Caki2 (cell line): ENCODE measurements at places on chromosomes 16 and 17.

- DNase-seq, result no peak
Observed at GRCh38 chr16:64858076-64858475, 263.8 kb downstream of the CDH11 start.

DNA sequence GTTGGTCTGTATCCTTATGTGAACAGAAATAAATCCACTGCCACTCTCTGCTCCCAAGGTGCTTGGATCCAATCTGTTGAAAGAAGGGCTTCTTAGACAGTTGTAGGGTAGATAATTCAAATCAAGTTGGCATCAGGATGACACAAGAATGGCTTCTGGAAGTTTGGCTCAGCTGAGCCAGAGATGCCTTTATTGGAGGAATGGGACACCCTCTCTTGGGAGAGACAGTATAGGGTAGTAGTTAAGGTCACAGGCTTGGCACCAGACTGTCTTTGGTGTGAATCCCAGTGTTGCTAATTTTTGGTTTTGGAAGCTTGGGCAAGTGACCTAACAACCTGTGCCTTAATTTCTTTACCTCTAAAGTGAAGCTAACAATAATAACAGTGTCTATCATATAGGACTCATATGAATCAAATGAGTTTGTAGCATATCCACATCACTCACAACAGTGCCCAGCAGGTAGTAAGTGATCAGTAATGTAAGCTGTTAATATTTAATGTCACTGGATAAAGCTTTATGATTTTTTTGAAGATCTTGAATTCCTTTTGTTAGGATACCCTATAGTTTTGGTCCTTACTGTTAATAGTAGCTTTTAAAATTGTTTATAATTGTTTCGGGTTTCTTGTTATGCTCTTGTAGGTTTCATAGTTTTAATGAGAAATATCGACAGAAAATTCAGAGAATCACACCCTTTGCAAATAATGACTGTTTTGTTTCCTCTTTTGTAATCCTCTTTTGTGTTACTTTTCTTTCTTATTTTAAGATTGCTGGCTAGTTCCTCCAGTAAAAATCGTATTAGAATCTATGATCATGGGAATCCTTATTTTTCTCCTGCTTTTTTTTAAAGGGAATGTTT, 19.1 kb downstream of the ZNRF1 start:
- DNase-seq, result no peak

DNA sequence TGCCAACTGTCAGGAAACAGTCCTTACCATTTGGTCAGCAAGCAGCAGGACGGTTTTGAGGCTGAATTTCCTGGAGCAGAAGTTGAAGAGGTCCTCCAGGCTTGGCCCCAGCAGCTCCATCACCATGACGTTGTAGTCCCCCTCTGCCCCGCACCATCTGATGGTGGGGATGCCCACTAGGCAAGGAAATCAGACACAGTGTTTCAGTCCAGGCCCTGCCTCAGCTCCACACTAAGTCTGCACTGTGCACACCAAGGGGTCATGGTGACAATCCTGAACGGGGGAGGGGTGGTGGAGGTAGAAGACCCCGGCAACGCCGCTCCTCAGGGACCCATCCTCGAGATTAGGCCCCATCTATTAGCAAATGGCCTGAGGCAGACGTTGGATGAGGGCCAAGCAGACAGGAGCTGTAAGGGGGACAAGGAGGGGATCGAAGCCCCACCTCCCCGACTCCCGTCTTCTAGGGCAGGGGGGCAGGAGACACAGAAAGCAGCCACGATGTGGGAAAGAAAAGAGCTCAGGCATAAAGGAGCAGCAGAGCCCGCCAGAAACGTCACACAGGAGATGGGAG, 18.0 kb downstream of the CSNK1D start:
- no peak for DNase-seq

DNA sequence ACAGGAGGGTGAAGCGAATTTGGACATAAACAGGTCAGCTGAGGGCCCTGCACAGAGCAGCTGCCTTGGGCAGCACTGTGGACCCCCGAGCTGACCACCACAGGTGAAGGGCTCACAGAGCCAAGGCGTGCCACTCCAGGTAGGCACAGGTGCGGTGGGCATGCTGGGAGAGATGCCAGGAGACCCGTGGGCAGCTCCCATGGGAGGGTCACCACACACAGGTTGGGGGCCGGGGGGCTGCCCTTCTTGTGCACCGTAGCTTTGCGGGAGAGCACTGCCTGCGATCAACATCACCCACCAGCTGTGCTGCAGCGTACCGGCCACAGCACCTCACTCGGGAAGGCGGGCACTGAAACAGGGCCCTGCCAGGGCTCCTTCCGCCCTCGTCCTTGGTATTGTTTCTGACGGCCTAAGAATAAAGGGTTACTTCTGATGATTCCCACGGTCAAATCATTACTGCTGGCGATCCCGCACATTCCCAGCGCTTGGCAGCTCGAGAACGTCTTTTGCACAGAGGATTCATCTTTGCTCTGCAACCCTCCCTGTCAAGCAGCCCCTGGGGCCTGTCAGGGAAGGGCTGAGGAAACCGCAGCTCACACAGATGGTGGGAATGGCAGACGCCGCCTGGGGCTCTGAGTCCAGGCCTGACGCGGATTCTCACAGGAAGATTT, 181.7 kb downstream of the BANP start:
- DNase-seq, result no peak

DNA sequence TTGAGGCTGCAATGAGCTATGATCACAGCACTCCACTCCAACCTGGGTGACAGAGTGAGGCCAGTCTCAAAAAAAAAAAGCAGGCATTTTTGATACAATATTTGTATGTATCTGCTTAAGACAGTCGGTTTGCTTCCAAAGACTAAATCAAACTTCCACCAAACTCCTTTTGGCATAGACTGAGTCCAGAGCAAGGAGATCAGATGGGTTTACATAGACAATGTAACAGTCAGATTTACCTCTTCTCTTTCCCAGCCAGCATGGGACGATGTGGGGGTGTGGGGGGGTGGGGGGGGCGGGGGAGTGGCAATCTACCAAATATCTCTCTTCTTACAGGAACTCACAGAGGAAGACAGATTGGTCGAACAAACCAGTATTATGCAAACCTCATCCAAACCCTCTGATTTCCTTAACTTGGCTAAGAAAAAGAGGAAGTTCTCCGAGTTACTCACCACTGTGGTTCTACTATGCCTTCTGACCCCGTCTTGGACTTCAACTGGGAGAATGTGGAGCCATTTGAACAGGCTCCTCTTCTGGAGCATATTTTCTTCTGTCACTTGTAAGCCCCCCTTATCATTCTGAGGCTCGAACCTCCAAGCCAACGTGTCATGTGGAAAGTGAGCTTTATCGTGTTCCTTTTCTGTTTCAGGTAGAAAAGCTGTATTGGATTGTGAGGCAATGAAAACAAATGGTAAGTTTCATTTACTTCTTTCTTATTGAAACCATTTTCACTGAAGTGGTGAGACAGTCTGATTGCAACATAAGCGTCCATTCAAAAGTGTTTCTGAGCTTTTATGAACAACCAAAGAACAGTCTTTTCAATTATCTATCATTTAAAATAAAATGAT, at the start of gene MILR1:
TSS of gene MILR1 (plus strand) at position 451 of the 848 bp plus-strand sequence. CDS start at position 505, 54 bp downstream.
- no peak for DNase-seq

- DNase-seq, result no peak
Observed at GRCh38 chr17:9971991-9972390, 66.9 kb upstream of the RCVRN start.

GRCh38 chr16:63223851-63224250, 1187.6 kb upstream of the CDH8 start:
- no peak for DNase-seq

- DNase-seq, result peak; percentile 51
Observed at GRCh38 chr17:45702666-45703266, 81.4 kb upstream of the CRHR1 start.

DNA sequence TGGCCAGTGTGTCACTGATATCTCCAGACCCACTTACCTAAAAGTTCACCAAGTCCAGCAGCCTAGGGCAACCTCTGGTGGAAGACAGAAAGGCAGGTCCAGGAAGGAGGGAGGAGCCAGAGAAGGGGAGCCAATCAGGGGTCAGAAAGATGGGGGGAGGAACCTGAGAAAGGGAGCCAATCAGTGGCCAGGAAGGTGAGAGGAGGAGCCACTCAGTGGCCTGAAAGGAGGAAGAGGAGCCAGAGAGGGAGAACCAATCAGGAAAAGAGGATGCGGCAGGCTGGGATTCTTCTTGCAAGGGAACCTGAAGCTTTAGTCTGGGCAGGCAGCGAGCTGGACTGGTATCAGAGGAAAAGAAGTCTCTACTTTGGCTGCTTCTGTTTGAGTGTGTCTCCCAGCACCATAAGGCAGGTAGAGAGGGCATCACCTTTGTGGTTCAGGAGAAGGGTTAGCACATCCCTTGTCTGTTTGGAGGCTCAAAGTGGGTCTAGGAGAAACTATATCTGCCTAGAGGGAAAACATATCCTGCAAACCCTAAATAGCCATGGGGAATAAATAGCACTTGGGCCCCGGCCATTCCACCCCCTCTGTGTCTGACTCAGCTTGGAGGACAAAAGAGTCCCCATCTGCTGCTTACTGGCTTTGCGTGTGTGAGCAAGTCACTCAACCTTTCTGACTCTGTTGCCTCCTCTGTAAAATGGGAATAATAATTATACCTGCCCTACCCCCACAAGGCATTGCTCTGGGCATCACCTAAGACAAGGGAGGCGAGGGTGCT, 43.4 kb upstream of the CRHR1 start:
- peak; percentile 96 for DNase-seq

- DNase-seq, result no peak
Observed at GRCh38 chr16:50318796-50319578, 49.8 kb downstream of the BRD7 start.

GRCh38 chr17:6043405-6043804, 26.8 kb upstream of the WSCD1 start:
- DNase-seq, result no peak

DNA sequence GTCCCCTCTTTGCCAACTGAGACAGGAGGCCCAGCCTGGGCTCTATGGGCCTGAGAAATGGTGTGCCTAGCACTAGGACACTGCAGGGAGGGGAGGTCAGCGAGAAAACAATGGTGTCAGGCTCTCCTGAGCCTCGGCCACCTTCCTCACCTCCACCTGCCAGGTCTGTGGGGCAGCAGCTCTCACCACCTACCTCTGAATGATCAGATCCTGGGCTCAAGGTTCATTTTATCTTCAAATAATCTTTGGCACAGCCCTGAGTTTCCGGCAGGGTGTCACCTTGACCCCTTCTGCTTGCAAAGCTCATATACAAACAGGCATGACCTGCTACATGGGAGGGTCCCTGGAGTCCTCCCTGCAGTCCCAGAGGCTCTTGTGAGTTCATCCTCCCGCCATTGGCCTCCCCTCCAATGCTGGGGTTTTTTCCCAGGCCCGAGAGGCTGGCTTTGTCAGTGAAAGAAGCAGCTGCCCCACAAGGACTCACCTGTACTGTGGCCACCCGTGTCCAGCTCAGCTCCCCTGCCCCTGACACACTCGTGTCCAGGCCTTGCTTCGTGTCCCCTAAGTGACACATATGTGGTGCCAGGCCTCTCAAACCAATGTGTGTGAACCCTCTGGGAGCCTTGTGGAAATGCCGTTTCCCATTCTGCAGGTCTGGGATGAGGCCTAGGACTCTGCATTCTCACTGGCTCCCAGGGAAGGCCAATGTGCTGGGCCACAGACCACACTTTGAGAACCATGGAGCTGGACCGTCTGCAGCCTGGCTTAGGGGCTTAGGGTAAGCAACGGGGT, 176.8 kb upstream of the CIBAR2 start:
- no peak for DNase-seq

- DNase-seq, result no peak
Observed at GRCh38 chr16:63625126-63625525, 1496.7 kb downstream of the CDH11 start.

DNA sequence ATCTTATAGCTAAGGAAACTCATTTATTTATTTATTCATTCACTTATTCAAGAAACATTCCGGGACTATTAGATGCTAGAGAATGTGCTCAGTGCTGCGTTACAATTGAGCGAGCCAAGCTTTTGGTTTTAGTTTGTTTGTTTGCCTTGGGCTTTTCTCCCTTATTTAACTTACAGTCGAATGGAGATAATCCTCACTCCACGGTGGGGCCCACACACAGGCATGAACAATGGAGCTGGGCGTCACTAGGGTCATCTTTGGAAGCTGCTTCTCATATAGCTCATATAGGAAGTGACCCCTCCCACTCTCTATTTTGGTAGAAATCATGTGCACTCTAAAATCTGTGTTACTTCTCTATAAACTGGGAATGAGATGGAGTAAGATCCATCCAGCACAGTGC, 210.0 kb downstream of the TMEM114 start:
- DNase-seq, result no peak

DNA sequence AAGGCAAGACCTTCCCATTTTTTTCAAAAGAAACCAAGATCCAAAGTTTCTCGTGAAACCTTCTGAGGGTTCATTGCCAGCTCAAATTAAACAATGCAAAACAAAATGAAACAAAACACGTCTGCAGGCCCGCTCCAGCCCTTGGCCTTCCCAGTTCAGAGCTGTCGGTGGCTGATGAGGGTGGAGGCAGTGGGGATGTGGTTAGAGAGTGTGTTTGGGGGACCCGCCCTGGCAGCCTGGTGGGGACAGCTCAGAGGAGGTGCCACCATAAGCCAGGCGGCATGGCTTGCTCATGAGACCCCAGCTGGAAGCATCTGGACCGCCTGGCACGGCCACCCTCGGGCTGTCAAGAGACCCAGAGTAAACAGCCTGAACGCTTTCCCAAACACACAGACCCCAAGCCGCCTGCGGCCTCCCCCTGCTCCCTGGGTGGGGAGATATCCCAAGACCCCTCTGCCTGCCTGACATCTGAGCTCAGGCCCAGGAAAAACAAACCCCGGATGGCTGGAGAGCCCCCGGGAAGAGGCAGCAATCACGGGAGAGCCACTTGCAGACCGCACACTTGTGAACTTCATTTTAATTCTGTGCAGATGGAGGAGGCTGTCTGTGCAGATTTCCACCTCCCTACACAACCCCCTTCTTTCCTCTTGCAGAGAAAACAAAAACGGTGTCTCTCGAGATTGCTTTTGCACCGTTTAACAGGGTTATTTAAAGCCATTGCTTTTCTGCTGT, 35.4 kb upstream of the LITAF start:
- DNase-seq, result no peak

DNA sequence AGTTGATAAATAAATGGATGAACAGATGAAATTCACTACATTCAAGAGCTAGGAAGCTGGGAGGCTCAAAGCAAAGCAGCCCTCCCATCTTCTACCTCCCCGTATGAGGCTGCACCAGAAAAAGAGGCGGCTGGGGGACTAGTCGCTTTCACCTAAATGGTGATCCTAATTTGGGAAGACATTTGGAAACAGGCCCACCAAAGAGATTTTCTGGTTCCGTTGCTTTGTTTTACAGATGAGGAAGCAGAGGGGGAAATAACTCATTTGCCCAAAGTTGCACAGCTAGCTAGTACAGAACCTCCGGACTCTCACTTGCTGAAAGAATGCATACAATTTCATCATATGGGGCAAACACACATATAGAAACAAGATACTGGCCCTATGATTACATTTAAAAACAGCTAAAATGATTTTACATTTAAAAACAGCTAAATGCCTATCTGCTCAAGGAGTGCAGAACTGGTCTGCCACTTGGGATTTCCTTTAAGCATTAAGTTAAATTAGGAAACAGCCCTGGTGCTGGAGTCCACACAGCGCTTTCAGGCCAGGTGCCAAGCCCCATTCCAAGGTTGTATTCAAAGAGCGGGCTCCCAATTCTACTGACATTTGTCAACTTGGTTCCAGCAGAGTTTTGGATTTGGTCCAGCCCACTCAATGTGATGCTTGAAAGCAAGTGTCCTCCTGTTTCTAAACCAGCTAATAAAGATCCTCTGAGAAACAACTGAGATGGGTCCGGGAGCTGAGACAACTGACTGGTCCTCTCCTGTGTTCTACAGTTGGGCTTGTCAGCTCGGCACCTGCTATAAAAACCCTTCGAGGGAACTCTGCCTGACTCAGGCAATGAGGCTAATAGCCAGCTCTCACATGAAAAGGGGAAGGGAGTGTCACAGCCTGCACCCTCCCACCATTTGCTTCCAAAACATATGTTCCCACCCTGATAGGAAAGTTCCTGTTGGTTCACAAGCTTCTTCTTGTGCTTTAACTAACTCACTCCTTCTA, 11.7 kb downstream of the ERN1 start:
- DNase-seq, result no peak
